T47D (cell line): ENCODE measurements at places on chromosomes 1 and 21.
A peak's percentile ranks its signal among the peaks of the same experiment; 100 is the strongest.

DNA sequence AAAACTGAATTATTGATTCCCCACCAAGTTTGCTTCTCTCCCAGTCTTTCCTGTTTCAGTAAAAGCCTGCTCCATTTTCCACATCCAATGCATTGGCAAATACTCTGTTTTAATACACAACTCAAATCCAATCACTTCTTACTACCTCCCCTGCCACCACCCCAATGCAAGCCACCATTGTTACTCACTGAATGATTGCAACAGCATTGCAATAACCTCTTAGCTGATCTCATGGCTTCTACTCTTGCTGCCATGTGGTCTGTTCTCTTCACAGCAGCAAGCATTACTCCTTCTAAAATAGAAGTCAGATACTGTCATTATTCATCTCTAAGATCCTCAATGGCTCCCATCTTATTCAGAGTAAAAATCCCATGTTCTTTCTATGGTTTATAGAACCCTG lies 123.4 kb downstream of the ATP6V1G3 start:
- DNase-seq: no peak

GRCh38 chr1:199946305-199947155 lies 81.0 kb upstream of the NR5A2 start:
- DNase-seq: no peak

GRCh38 chr1:12215118-12215961 lies 14.5 kb upstream of the VPS13D start:
- no peak for DNase-seq

DNA sequence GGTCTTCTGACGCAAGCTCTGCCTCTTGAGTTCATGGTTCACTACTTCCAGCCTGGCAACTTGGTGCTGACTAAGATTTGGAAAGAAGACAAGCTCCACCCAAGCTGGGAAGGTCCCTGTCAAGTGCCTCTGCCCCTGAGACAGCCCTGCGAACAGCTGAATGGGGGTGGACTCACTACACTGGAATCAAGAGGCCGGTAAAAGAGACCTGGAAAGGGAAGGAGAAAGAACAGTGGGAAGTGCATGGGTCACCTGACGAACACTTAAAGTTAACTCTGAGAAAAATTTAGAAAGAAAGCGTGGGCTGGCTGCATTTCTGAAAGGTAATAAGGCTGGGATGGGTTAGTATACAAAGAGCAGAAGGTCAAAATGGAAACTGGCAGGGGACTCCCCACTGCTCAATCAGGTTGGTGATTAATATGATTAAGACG lies 26.1 kb upstream of the ZNF496 start:
- no peak for DNase-seq

DNA sequence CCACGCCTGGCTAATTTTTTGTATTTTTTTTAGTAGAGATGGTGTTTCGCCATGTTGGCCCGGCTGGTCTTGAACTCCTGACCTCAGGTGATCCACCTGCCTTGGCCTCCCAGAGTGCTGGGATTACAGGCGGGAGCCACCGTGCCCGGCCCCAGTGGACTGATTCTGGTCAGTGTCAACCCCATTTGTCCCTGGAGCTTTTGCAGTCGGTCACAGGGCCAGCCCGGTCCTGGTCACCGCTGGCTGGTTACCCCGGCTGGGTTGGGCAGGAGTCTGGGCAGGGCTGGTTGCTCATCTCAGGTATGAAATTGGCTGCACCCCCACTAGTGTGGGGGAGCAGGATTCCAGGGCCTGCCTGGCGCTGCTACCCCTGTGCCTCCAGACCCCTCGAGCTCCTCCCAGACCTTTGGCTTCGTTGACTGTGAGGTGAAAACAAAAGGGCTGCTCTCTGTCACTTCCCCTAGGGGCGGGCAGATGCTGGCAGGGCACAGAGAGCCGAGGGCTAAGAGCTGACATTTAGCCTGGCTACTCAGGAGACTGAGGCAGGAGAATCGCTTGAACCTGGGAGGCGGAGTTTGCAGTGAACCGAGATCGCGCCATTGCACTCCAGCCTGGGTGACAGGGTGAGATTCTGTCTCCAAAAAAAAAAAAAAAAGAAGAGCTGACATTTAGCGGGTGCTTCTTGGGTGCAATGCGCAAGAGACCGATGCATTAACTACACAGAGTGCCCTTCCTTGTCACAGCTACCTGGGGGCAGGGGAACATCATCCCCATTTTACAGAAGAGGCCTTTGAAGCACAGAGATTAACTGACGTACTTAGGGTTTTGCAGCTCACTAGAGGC lies 10.6 kb downstream of the TNFRSF1B start:
- DNase-seq: no peak

DNA sequence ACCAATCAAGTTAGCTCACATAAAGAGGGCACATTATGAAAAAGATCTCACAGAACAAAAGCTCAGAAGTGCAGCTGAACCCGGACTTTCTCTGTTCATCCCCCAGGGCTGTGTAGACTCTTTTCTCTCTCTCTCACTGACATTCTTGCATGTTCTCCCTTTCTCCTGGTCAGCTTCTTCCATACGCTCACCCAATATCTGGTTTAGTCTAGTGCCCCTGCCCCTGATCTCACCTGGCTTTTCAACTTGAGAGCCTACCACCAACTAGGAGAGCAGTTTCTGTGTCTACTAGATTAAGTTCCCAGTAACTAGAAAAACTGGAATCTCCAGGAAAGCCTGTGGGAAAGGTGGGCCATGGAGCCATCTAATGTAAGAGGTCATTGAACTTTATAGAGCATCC lies 126.9 kb upstream of the GRIK3 start:
- no peak for DNase-seq

DNA sequence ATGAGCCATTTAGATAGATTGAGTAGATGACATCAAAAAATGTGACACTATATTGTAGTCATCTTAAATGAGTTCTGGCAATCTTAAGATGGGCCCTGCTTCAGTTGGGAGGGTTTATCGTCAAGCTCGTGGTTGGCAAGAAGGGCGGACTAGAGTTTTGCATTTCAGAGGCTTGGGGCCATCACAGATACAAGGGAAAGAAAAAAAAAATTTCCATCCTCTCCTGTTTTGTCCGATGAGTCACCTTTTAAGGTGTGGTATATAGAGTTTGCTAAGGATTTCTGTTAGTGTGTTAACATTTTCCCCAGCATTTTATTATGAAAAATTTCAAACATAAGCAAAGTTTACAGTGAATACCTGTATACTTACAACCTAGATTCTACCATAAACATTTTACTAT lies 31.8 kb upstream of the KCNQ4 start:
- no peak for DNase-seq

DNA sequence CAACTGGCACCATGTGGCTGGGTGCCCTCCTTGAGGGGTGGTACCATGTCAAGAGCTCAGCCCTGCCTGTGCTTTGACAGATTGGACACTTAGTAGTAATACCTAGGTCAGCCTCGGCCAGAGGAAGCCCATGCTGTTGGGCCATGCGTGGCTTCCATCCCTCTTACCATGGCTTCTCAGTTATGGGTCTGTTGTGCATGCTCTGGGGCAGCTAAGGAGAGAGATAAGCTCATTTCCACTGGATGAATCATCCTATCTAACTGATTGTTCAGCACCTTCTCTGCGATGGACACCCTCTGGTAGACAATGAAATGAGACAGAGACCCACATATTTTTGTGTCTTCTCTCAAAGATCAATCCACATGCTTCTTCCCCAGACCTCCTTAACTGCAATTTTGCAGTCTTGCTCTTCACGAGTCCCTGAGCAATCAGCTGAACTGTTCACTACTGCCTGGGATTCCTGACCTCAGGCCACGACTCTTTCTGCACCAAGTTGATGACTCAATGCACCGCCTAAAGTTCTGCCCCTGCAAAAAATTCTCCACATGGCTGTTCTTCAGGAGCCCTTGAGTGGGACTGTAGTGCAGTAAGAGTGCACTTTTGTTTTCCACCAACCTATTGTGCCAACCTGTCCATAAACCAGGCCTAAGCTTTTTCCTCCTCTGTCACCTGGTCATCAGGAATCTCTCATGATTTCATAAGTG lies 6.9 kb upstream of the TRIM62 start:
- DNase-seq: no peak

DNA sequence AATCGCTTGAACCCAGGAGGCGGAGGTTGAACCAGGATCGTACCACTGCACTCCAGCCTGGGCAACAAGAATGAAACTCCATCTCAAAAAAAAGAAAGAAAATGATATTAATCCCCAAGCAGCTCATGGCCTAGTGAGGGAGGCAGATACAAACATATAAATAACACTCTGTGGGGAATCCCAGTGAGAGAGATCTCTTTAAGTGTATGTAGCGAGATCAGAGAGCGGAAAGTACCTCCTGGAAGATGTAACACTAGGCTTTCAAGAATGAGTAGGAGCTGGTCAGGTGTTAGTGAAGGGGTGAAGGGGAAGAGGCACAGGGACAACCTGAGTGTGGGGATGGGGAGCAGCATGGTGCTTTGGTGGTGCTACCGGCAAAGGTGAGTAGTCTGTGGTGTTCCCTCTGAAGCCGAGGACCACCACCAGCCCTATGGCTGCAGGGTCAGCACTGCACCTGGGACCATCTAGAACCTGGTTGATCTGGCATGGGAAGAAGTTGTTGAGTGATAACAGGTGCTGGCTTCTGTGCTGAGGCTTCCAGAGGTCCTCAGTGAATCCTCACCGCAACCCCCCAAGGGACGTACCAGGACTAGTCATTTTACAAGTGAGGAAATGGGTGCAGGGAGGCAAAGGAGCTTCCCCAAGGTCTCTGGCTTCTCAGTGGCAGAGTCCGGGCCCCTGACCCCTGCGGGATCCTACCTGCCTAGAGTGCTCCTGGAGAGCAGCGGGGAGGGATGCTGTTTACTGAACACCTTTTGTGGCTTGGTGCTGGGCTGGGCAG lies 367.6 kb upstream of the VAMP3 start:
- no peak for DNase-seq

DNA sequence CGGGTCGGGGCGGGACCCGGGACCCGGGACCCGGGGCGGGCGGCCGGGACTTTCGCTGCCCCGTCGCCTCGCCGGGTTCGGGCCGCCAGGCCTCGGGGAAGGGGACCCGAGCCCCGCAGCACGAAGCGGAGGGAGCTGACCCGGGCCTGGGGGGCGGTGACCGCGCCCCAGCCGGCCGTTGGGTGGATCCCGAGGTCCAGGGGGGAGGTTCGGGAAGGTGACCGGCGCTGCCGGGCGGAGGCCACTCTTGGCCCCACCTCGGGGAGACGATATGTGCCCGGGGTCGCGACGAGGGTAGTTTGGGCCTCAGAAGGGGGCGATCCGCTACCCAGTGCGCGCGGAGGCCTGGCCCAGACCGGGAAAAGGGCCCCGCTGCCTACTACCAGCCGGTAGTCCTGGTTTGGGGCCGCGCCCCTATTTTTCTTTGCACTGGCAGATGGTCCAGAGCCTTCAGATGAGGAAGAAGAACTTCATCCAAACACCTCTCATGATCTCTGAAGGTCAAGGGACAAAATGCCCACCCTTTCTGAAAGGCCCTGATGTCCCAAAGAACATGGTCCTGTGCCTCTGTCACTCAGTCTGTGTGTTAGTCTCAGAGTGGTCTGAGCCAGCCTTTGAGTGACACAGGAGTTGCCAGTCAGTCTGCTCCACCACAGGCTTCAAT lies 766 bp downstream of the AGO4 start:
- peak; percentile 9 for DNase-seq

GRCh38 chr21:20004367-20004766 lies 993.8 kb upstream of the NCAM2 start:
- no peak for DNase-seq

GRCh38 chr21:17427831-17428483 lies 84.9 kb upstream of the CXADR start:
- DNase-seq: no peak

DNA sequence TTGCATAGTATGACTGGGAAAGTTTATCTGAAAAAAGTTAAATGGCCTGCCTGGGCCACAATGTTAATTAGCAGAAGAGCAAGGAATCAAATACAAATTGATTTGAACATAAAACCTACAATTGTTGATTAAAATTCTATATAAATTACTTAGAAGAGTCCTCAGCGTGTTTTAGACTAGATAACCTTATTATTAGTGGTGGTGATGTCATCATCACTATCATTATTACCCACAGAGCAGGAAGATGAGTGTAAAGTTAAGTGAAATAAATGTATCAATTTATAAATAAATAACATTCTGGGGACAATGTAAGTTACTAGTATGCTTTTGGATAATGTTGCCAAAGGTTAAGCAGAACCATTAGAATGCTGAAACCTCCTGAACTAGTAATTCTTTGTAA lies 46.1 kb downstream of the RBM11 start:
- DNase-seq: no peak

DNA sequence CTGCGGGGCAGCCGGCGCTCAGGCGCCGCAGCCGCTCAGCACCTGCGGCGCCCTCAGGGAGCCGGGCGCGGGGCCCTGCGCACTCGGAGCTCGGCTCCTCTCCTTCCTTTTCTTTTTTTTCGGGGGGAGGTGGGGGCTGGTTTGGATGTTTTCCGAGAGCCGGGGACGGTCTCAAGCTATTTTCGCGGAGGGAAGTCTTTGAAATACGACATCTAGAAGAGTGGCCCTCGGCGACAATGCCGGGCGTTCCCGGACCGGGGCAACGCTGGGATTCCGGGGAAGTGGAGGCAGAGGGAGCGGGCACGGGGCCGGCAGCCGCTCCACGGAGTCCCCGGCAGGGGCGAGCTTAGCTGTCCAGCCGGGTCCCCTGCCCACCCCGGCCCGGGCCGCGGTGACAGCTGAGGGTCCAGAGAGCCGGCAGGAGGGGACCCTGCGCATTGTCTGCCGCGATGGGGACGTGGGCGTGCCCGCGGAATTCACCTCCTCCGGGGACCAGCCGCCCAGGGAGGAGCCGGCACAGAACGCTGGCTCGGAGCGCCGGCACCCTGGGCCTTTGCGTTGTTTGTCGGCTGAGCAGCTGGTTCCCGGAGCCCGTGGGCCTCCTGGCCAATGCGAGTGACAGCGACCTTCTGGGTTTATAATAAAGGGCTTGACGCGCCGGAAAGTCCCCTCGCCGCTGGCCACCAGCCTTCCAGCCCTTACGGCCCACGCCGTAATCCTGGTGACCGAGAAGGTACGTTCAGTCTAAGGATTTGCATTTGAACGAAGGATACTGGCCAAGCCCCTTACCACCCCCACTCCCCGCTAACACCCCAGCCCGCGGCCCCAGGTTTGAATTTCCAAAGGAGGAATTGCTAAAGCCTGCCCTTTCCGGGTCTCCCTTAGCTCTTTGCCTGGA lies 582 bp downstream of the SLC37A1 start:
- DNase-seq: peak; percentile 64

DNA sequence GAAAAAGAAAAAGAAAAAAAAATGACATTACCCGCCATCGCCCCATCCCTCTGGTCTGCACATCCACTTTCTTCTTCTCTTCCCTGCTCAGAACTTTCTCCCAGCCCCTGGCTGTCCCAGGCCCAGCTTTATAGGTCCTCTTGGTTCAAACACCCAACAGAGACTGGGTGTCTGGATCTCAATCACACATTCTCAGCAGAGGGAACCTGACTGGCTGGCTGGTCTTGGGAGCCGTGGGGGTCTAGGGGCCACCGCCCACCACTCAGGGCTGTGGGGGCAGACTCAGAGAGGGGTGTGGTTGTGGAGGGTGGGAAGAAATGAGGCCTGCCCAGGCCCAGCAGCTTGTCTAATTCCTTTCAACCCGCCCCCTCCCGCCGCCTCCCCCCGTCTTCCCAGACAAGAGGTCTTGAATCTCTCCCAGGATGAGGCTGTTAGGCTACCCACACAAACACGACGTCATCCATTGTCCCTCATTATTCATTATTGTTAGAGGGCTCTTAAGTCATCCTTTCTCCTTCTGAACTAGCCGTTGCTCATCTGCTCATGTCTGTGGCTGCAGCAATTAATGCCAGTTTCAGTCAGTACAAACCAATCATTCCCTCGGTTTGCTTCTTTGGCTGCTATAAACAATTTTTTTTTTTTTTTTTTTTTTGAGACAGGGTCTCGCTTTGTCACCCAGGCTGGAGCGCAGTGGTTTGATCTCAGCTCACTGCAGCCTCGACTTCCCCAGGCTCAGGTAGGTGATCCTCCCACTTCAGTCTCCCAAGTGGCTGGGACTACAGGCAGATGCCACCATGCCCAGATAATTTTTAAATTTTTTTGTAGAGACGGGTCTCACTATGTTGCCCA lies 40.6 kb upstream of the CLIC4 start:
- DNase-seq: no peak
